ENCODE measurements at places on chromosomes 5 and 9.
A peak's percentile ranks its signal among the peaks of the same experiment; 100 is the strongest.

DNA sequence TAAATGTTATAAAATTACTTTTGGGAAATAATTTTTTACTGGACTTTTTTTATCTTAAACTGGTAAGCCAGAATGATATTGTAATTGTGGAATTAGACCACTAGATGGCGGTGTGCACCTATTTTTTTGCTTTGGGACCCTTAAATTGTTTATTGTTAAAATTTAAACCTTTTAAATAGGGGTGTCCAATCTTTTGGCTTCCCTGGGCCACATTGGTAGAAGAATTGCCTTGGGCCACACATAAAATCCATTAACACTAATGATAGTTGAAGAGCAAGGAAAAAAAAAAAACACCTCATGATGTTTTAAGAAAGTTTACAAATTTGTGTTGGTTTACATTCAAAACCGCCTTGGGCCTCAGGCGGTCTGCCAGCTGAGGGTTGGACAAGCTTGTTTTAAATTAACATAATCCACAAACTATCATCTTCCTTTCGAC is 28.4 kb upstream of the GADD45G start:
- peak; percentile 29 for DNase-seq

- DNase-seq, result no peak
Measured at GRCh38 chr5:175895215-175895614, 23.8 kb downstream of the CPLX2 start.

DNA sequence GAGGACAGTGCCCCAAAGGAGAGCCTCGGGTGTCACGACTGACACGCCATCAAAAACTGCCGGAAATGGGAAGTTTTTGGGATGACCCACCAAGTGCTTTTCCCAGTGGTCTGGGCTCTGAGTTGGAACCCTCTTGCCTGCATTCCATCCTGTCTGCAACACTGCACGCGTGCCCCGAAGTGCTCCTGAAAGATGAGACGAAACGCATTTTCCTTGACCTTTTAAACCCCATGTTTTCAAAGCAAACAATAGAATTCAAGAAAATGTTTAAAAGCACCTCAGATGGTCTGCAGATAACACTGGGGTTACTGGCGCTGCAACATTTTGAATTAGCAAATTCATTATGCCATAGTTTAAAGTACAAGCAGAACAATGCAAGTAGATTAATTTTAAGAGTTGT is 92.9 kb downstream of the ANKRD18A start:
- no peak for DNase-seq

- no peak for DNase-seq
Measured at GRCh38 chr9:7169717-7170389, 412.1 kb downstream of the KDM4C start.

DNA sequence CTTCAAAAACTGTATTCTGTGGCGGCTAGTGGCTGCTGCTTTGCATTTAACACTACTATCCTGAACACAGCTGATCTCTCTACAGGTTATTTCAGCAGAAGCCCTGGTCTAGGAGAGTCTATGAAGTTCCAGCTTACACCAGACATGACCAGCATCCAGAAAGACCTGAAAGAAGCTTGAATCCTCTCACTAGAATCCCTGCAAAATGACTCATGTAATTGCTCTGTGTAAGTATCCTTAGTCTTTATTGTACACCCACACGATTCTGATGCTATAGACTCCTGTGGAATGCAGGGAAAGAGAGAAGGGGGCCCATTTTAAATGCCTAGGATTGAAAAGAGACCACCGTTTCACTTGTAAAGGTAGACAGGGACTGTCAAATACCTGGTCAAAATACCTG is 859 bp upstream of the GRIA1 start:
- no peak for DNase-seq

DNA sequence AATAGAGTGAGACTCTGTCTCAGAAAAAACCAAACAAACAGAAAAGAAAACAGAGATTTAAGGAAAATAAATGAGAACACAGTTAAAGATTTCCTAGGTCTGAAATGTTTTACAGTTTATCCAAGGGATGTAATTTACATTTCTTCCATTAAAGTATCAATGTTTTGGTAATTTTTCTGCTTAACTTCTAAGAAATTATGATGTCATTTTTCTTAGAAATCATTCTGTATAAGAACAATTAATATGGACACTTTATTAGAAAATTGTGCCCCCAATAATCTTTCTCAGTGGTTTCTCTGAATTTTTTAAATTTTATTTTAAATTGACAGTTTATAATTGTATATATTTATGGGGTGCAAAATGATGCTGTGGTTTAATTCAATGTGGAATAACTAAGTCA is 49.8 kb upstream of the PTPDC1 start:
- DNase-seq, result no peak

- no peak for DNase-seq
Measured at GRCh38 chr5:96927008-96927407, 8.9 kb upstream of the LNPEP start.

Data from foreskin melanocyte (primary cell).